Progenitor cell of endocrine pancreas (in vitro differentiated cells): ENCODE measurements at places on chromosomes 7 and 10.

DNA sequence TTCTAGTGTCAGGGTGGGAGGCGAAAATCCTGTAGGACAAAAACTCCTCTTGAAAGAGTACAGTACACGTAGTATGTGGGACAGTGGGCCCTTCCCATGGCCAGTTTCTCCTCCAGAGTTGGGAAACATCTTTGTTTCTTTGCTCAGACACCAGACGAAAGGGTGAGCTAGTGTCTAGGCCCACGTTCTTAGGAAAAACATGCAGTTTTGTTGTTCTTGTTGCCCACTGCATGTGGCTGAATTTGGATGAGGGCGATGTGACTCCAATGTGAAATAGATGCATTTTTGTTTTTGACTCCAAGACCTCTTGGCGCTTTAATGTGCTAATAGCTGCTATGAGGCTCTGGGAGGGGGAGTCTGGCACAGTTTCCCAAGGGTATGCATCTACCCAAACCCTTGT is 100.8 kb downstream of the ATXN7L1 start:
- no peak for DNase-seq

DNA sequence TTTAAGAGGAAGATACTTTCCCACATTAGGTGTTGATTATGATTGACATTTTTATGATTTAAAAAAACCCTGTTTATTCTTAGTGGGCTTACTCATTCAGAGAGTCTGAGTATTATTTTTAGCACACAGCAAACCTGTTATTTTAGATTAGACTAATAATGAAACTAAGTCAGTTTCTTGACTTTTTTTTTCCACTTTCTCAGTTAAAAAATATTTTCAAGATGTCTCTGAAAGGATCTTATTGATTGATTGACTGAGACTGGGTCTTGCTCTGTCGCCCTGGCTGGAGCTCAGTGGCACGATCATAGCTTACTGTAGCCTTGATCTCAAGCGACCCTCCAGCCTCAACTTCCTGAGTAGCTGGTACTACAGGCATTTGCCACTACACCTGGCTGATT is 20.4 kb upstream of the INPP5F start:
- DNase-seq: no peak

DNA sequence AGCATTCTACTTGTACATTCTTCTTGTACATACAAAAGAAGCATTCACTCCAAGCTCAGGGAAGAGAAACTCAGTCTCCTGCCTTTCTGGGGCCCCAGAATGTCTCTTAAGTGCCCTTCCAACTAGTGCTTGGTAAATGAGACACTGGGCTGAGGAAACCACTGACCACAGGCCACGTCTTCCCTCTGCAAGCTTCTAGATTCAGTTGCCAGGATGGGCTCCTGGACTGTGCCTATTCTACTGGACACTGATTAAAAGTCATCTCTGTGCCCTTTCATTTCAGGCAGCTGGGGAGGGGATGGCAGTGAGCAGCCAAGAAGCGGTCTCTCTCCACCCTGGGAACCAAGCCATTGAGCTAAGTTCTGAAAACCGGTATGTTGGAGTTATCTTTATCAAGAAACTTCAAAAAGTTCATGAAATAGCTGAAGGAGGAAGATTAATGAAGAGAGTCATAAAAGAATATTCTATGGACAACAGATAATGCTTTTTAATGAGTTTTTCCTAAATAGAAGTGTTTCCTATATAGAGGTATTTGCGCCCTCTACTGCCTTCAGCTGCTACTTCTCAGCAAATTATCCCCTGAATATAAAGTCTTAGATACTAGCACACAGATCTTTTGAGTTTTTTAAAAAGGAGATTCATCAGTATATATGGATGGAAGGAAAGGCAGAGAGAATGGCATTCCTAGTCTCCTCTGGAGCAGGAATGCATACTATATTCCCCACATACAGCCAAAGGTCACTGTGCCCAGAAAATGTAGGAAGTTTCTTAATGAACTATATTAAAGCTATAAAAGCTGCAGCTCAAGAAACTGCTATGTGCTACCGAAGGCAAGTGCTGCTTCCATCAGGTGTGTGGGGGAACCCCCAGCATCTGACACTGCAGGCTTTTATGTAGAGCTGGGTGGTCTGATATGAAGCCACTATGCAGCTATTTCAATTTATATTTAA is 8.4 kb upstream of the IFIT1B start:
- DNase-seq: no peak

GRCh38 chr7:141562543-141562942 is 11.3 kb downstream of the AGK start:
- no peak for DNase-seq

GRCh38 chr7:69678494-69679187 is 80.4 kb downstream of the AUTS2 start:
- no peak for DNase-seq

- DNase-seq: no peak
Observed at GRCh38 chr7:35477609-35478008, 217.3 kb downstream of the HERPUD2 start.

GRCh38 chr10:113499806-113500205 is 53.0 kb upstream of the HABP2 start:
- no peak for DNase-seq

DNA sequence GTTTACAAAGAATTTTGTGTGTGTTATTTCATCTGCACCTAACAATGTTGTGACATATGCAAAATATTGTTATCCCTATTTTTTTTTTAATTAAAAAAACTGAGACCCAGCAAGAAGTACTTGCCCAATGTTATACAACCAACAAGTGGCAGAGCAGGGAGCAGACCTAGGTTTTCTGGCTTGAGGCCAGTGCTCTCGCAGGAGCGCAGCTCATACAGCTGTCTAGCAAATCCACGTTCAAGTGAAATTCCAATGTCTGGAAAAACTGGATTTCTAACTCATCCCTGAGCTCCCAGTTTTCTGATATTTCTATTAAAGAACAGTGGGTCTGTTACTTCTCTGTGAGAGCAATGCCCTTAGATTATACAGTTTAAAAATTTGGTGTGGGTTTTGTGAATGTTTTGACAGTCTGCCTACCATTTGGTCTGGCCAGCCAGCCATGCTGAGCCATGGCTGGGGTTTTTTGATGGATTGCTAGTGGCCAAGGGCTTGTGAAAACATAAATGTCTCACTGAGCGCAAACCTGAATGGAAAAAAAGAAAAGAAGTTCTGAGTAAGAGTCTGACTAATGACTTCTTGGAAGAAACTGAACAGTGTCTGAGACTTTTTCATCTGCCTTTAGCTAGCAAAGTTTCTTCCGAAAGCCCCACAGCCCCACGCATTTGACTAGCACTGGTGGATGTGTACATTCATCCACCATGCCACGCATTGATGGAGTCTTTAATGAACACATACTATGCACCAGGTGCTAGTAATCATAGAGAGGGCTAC is 15.4 kb upstream of the PRF1 start:
- DNase-seq: no peak

GRCh38 chr10:14032406-14032998 is 298.2 kb downstream of the FRMD4A start:
- peak; percentile 16 for DNase-seq

DNA sequence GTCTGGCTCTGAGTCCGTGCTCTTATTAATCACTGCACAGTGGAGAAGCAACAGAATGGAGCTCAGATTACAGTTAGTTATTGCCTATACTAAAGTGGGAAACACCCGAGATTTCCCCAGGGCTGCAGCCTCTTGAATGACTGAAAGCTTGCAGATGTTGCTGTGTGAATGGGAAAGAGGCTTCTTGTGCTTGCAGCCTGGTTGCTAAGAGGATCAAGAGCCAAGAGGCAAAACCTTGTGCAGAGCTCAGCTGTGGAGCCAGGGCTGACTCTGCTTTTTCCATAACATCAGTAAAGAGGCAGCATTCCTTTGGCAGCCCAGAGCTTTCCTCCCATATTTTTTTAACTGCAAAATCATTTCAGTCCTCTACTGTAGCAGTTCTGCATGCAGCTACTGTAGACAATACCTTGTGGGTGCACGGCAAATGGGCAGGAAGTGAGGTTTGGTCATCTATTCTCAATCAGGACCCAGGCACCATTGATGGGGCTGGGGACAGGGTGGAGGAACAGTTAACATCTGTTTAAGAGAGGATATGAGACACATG is 86.5 kb downstream of the RALA start:
- DNase-seq: no peak

DNA sequence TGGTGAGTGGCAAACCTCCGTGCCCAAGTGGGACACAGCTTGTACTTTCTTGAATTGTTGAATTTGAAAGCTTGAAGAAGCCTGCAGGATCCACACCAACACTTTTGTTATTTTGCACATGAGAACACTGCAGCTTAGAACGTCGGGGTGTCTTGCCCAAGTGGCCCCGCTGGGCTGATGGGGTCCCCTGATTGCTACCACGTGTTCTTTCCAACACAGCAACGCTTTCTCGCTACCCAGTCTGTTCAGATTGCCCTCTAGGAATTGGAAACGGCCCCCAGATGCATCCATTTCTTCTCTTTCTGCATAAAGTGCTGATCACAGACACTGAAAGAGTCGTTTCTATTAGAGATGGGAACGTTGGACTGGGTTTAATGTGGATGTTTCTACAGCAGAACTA is 268.5 kb downstream of the ADARB2 start:
- no peak for DNase-seq

- no peak for DNase-seq
Observed at GRCh38 chr10:103926722-103927319, 8.8 kb upstream of the STN1 start.

- DNase-seq: no peak
Observed at GRCh38 chr7:142385491-142386340, 127.9 kb upstream of the PRSS58 start.

GRCh38 chr7:52273685-52274610 is 761.5 kb upstream of the POM121L12 start:
- no peak for DNase-seq

- DNase-seq: no peak
Observed at GRCh38 chr10:58164517-58164916, 103.2 kb downstream of the IPMK start.

DNA sequence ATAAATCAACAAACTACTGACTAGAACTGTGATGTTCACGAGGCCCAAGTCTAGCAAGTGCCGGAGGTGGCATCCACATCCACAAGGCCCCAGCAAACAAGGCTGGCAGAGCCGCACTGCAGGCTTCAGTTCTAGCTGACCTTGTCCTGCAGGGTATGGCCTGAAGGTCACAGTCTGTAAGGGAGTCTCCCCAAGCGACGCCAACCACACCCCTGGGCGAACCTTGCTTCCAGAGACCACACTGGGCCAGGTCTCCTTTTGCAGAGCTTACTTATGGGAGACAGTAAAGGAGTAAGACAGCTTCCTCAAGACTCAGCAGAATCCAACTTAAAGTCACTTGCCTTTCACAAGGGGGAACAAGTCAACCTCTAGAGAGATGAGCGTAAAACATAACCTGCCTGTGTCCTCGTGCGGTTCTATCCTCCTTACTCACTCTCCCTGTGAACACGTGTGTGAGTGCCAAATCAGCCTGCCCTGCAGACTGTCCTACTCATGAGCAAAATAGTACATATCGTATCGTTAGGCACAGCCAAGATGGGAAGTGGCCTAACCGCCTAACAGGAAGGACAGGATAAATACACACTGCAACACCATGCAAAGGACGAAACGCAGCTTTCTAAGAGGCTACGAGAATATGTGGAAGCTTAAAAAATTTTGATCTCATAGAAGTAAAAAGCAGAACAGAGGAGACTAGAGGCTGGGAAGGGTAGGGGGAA is 22.7 kb downstream of the FAM53B start:
- no peak for DNase-seq

DNA sequence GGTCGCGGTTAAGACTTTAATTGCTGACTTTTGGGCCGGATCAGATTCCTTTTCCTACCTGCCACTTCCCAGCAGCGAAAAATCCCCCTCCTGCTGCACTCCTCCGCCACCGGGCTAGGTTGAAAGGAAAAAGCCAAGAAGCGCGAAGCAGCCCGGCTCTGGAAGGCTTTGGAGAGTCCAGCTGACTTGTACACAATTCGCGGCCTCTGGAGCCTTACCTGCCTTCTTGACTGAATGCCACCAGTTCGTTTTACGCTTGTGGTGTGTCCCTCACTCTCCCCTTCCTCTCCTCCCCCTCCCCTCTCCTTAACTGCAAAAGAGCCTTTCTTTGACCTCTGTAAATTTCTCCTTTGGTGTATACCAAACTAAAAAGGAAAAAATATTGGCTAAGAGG is 2.7 kb upstream of the FEZF1 start:
- DNase-seq: no peak

DNA sequence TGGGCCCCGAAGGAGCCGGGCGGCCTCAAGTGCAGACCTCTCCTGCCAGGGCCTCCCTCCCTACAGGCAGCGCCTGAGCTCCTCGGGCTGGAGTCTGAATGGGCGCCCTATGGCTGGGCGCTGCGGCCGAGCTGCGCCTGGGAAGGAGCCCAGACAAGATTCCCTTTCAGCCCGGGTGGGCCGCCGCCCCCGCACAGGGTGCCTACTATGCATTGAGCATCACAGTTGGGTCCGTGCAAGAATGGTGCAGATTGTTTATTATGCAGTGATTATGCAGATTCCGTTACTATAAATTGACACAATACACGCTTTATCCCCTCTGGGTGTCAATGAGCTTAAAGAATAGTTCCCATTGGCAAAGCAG is 77.2 kb upstream of the PDGFA start:
- DNase-seq: no peak

DNA sequence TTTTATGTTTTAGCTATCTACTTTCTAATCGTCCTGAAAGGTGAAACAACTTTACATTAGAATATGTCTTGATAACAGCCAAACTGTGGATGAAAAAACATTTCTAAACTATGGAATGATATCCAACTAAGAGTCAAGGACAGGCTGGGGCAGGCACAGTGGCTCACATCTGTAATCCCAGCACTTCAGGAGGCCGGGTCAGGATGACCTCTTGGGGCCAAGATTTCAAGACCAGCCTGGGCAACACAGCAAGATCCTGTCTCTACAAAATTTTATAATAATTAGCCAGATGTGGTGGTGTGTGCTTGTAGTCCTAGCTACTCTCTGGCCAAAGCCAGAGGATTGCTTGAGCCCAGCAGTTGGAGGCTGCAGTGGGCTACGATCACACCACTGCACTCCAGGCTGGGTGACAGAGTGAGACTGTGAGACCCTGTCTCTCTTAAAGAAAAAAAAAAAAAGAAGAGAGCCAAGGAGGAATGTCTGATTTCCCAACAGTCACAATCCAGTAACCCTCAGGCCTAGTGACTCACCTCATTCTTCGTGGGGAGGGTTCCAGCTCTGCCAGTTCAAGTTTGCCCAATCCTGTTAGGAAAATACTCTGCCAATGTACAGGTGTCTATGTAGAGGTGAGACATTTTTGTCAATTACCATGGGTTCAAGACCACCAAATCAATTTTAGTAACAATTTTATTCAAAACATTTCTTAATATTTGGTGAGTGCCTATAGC is 14.6 kb upstream of the FZD1 start:
- DNase-seq: no peak

GRCh38 chr10:104582602-104582951 is 58.5 kb upstream of the SORCS3 start:
- no peak for DNase-seq

- DNase-seq: peak; percentile 99
Observed at GRCh38 chr10:5889624-5890451, at the start of the genes ANKRD16 and FBH1. Gene ANKRD16 (minus strand): TSS chr10:5889893. CDS start chr10:5889354, 539 bp downstream. Gene FBH1 (plus strand): TSS chr10:5890243. CDS start chr10:5890346, 103 bp downstream.

GRCh38 chr7:21690705-21691104 is 147.9 kb downstream of the DNAH11 start:
- no peak for DNase-seq
